ENCODE measurements at places on chromosomes 11 and 22. TPM values are rescaled to one million over a fixed set of nuclear protein-coding genes. Genes with fewer than 3 reads are reported as not detected.

DNA sequence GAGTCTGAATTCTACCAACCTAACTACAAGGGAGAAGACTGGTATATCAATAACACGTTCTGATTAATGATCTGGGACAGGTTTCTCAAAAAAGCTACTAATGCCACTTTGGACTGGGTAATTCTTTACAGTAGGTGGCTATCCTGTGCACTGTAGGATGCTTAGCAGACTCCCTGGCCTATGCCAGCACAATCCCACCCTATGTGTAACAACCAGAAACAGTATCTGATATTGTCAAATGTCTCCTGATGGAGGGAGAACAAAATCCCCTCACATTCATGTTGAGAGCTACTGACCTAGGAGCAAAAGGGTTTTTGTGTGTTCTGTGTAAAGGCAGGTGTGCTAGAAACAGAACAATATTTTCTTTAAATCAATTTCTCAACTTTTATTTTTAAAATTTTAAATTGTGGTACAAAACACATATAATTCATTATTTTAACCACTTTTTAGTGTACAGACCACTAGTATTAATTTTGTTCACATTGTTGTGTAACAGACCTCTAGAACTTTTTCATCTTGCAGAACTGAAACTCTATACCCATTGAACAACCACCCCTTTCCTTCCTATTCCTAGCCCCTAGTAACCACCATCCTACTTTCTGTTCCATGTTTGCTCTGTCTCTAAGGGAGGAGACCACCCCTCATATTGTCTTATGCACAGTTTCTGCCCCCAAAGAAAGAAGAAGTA is 2.1 kb upstream of the MS4A6A start:
- no peak for DNase-seq

GRCh38 chr11:46370253-46370652 is 11.2 kb upstream of the MDK start:
- no peak for DNase-seq

- DNase-seq: peak; percentile 60
These were observed 22.9 kb downstream of the FLI1 start for GRCh38 chr11:128716661-128717210.

GRCh38 chr22:30204015-30204741 is 42.4 kb downstream of the LIF start:
- no peak for DNase-seq

- no peak for DNase-seq
These were observed 29.8 kb upstream of the TMEM135 start for GRCh38 chr11:87007963-87008362.

GRCh38 chr11:34358728-34359547 is 1.1 kb upstream of the ABTB2 start:
- peak; percentile 80 for DNase-seq

DNA sequence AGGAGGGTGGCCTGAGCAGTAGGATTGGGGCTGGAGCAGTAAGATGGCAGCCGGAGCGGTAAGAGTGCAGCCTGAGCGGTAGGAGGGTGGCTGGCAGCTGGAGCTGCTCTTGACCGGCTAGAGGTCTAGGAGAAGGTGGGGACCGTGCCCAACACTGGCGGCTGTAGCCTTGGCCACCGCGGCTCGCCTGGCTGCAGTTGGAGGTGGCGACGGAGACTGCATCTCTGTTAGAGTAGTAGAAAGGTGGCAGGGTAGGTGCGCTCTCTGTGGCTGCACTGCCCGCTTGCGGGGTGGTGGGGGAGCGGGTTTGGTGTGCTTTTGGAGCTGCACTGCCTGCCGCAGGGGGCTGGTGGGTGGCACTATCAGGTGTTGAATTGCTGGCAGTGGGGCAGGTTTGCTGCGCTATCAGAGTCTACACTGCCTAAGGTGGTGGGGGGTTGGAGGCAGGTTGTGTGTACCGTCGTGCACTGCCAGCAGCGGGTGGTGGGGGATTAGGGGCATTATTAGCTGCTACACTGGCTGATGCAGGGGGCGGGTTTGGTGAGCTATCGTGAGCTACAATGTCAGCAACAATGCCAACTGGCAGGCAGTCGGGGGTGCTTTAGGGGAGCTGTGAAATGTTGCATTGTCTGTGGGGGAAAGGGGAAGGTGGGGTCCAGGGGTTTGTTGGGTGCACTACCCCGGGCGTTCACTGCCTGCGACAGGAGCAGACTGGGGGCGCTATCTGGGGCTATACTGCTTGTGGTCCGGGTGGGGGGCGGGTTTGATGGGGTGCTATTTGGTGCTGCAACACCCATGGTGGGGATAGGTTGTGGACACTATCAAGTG is 4461.3 kb upstream of the OR11H1 start:
- DNase-seq: no peak

- DNase-seq: no peak
These were observed 1.7 kb upstream of the ABTB2 start for GRCh38 chr11:34359548-34359891.

GRCh38 chr11:34302046-34302921 is 55.5 kb downstream of the ABTB2 start:
- no peak for DNase-seq

GRCh38 chr22:38347181-38347943 is 30.1 kb upstream of the CSNK1E start:
- no peak for DNase-seq

GRCh38 chr11:18780896-18781295 is 10.7 kb downstream of the PTPN5 start:
- no peak for DNase-seq

DNA sequence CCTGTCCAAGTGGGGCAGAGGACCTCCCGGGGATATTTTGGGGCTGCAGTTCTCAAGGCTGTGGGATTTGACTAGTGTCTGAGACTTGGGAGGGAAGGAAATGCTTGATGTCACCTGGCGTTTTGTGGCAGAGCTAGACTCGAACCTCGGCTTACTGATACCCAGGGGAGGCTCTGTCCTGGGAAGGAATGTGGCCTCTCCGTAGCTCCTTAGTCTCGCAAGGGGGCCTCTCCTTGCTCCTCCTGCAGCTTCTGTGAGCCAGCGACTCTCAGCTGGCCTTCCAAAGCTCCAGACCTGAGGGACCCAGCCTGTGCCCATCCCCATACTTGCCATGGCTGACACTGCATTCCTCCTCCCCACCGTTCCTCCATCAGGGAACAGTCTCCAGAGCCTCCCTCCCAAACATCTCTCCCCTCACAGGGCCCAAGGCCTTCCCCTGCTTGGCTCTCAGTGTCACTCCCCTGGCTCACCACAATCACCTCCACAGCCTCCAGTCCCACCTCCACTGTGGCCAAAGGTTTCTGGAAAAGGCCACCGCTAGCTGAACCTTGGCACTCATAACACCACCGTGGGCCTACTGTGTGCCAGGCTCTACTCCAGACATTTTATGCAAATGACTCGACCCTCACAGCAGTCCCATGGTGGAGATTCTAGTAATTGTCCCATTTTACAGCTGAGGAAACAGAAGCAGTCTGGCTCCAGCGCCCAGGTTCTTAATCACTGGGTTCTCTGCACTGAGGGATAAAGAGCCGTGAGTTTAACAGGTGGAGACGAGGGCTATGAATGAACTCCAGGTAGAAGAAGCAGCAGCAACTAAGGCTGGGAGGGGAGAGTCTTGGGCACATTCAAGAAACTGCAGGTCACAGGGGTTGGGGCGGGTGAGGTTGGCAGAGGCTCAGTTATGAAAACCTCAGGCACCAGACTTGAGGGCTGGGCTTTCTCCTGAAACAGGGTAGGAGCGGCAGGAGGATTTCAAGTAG is 12.1 kb downstream of the P2RY2 start:
- no peak for DNase-seq

DNA sequence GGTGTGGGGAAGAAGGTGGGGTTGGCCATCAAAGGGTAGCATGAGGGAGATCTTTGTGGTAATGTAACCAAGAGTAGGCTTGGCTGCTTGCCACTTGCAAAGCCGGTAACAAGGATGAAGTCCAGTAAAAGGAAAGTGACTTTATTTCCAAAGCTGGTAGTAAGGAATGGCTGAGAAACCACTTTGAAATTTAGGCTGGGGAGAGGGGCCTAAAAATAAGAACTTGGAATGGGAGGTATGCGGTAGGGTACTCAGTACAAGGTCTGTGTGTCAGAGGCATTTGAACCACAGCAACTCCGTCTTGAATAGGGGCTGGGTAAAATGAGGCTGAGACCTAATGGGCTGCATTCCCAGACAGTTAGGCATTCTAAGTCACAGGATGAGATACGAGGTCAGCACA is 216.0 kb upstream of the ISX start:
- no peak for DNase-seq

DNA sequence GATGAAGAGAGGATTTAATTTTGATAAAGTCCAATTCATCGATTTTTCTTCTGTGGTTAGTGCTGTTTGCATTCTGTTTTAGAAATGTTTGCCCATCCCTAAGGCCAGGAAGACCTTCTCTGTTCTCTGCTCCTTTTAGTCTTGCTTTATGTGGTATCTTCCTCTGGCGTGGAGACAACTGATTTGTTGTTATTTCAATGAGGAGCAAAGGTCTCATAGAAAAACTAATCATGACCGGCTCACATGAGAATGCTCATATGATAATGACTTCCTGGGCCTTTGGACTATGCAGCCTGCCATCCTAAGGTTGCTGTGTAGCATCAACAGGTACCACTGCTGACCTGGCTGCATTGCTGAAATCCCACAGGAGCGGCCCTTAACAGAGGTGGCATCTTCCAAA is 19.8 kb downstream of the SCGB1A1 start:
- no peak for DNase-seq

DNA sequence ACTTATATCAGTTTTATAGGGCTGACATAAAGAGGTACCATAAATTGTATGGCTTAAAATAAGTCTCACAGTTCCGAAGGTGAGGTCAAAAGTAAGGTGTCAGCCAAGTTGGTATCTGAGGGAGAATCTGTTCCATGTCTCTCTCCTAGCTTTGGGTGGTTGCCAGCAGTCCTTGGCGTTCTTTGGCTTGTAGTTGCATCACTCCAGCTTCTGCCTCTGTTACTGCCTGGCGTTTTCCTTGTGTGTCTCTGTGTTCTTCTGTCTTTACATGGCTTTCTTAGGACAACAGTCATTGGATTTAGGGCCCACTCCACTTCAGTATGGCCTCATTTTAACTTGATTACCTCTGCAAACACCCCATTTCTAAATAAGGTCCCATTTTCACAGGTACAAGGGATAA is 16.7 kb downstream of the MMP7 start:
- no peak for DNase-seq

GRCh38 chr11:76785513-76785912 is 2.4 kb downstream of the TSKU start:
- DNase-seq: no peak

- DNase-seq: no peak
These were observed 6.9 kb downstream of the RBM4B start for GRCh38 chr11:66670816-66671215.

GRCh38 chr11:87463486-87464102 is 425.9 kb downstream of the TMEM135 start:
- DNase-seq: no peak

GRCh38 chr11:98227278-98227677 is 793.5 kb upstream of the CNTN5 start:
- DNase-seq: no peak

- peak; percentile 78 for DNase-seq
These were observed 23.7 kb upstream of the CBX7 start for GRCh38 chr22:39176143-39176713.

DNA sequence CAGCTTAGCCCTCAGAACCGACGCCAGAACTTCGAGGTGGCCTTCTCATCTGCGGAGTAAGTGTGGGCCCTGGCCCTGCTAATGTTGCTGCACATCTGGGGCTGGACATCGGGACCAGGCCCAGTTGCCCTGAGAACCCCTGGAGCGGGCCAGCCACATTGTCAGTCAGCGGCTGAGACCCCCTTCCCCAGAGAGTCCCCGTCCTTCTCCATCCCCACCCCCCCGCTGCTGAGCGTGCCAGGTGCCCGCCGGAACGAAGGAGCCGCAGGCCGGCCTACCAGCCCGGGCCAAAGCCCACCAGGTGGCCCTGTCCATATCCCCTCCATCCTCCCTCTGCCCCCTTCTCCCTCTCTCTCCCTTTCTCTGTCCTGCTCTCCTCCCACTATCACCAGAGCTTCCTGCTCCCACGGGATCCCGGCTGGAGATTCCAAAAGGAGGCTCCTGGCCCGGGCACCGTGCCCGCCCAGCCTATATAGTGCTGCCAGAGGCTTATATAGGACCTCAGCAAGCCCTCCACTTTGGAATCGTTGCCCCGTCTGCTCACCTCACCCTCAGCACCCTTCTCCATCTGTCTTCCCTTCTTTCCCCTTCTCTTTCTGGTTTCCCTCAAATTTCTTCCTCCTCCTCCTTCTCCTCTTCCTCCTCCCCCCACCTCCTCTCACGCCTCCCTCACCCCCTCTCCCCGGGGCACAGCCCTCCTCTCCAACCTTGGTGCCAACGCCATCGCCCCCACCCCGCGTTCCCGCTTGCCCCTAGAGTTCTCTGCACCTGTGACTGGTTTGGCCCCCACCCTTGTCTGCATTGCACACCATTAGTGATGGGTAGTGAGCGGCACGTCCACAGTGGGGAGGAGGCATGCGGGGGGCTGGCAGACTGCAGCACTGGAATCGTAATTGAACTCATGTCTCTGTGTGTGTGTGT is 7.3 kb downstream of the SELENOM start:
- no peak for DNase-seq

DNA sequence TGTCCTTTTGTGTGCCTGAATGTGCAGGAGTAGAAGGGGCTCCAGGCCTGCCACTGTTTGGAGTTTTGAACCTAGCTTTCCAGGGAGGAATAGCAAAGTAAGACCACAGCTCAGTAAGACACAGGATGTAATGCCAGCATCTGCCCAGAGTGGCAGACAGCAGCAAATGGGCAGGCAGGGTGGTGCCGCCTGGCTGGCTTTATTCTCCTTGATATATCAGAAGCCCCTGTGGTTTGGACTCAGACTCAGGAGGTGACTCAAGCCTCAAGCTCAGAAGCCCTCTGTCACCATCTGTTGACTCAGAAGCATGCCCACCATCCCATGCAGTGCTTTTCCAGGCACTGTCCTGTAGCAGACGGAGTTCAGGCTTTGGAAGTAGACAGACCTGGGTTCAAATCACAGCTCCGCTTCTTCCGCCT is 72.7 kb upstream of the TTC12 start:
- no peak for DNase-seq

The TBC1D10A gene
- total RNA-seq: 11.3 TPM

The MAPK8IP1 gene
- 5.3 TPM for total RNA-seq

The CASP12 gene
- total RNA-seq: 3.9 TPM

The PATE4 gene
- not detected for total RNA-seq

The IGF2 gene
- total RNA-seq: 34.1 TPM

The CCDC87 gene
- total RNA-seq: 0.28 TPM

The YAP1 gene
- total RNA-seq: 36.5 TPM

The PTPN5 gene
- not detected for total RNA-seq

The SGSM1 gene
- total RNA-seq: 0.12 TPM

The CRYBA4 gene
- total RNA-seq: not detected
